Uterus (tissue), 4 donors: ENCODE measurements at places on chromosomes 2 and 18.

DNA sequence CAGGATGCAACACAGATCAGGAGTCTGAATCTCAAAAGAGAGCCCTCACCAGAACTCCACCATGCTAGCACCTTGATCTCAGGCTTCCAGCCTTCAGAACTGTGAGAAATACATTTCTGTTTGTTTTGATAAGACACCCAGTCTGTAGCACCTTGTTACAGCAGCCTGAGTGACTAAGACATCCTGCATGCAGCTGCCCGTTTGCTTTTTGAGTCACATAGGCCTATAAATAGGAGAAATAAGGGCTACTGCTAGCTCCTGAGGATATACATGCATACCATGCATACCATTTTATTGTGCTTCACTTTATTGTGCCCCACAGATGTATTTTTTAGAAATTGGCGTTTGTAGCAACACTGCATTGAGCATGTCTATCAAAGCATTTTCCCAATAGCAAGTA lies 337.8 kb downstream of the CDH2 start:
- no peak for DNase-seq
- no peaks in the 10 kb centered on the region for H3K27me3 ChIP-seq
- no peaks in the 10 kb centered on the region for H3K36me3 ChIP-seq
- H3K4me1 ChIP-seq, result no peaks in the 10 kb centered on the region
- no peak overlapping the region for H3K27ac ChIP-seq

DNA sequence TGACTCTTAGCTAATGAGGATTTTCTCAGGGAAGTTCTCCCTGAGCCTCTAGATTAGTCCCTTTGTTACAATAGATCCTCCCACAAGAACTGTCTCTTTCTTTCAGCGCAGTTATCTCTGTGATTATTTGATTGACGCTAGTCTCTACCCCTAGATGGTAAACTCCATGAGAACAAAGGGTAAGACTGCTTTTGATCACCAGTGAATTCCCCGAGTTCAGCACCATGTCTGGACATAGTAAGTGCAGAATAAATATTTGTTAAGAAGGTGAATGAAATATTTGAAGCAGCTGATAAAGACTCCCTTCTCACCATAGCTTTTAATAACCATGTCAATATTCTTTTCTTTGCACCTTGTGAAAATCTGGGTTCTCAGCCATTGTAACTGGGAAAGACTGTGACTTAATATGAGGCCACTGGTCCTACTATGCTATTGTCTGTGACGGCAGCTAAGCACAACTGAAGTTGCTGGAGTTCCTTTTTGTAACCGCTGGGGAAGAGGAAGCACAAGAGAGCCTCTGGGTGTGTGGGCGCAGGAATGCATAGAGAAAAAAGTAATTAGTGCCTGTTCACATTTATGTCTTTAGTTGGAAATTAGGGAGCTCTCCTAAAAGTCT lies 214.7 kb downstream of the TGIF1 start:
- no peaks in the 10 kb centered on the region for H3K4me1 ChIP-seq
- no peaks in the 10 kb centered on the region for H3K36me3 ChIP-seq
- H3K4me3 ChIP-seq, result no peak overlapping the region
- H3K27me3 ChIP-seq, result no peaks in the 10 kb centered on the region

- no peak for DNase-seq
- H3K27me3 ChIP-seq, result no peaks in the 10 kb centered on the region
- no peak overlapping the region for H3K4me3 ChIP-seq
Observed at GRCh38 chr2:195662138-195662537, 5.1 kb downstream of the SLC39A10 start.

GRCh38 chr2:41446266-41446665 lies 601.6 kb upstream of the PKDCC start:
- H3K4me3 ChIP-seq, result no peak overlapping the region
- H3K27ac ChIP-seq, result no peak overlapping the region
- no peaks in the 10 kb centered on the region for H3K36me3 ChIP-seq
- H3K4me1 ChIP-seq, result no peaks in the 10 kb centered on the region
- H3K27me3 ChIP-seq, result no peaks in the 10 kb centered on the region

DNA sequence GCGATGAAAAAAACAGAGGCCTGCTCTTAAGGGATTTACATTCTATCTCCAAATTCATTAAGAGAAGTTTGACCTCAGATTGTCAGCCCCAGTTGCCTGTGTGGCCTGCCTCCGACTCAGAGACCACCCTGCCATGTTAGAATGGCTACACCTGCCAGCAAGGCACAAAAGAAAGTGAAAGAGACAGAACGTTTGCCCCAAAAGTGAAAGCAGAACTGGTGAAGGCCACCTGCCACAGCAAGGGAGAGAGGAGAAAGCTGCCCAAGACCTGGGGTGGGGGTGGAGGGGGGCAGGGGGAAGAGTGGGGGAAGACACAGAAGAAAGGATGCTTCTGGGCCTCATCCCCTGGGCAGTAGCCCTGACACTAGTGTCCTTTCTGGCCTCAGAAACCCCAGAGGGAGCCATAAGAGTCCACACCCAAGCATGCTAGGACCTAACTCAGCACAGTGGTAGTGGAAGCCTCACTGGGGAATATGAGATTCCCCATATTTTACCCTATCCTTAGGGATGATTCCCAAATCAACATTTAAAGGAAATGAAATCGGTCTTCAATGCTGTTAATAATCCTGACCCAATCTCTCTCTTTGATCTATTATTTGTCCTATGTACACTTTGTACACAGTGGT lies 389.7 kb downstream of the TXNL1 start:
- H3K36me3 ChIP-seq, result no peaks in the 10 kb centered on the region
- H3K27ac ChIP-seq, result no peak overlapping the region
- no peaks in the 10 kb centered on the region for H3K4me1 ChIP-seq
- no peaks in the 10 kb centered on the region for H3K27me3 ChIP-seq
- DNase-seq, result no peak
- H3K4me3 ChIP-seq, result no peak overlapping the region
